Mesothelial cell of epicardium (in vitro differentiated cells): ENCODE measurements at places on chromosomes 4 and X.

DNA sequence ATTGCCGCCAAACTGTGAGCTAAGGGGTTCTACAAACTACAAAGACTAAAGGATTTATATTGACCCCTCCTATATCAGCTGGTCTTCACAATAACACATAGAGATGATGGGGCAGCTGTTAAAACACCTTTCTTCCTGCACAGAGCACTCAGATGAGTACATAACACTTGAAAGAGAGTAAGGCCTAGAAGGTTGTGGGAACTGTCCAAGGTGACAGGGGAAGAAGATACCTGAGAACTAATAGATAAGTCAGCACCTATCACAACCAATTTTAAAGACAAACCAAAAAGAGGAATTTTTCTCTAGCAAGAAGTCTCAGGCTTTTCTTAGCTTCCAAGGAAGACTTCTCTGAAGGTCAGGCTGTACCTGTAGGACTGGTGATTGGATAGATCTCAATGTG is 19.1 kb upstream of the CXCL6 start:
- no peak for DNase-seq

DNA sequence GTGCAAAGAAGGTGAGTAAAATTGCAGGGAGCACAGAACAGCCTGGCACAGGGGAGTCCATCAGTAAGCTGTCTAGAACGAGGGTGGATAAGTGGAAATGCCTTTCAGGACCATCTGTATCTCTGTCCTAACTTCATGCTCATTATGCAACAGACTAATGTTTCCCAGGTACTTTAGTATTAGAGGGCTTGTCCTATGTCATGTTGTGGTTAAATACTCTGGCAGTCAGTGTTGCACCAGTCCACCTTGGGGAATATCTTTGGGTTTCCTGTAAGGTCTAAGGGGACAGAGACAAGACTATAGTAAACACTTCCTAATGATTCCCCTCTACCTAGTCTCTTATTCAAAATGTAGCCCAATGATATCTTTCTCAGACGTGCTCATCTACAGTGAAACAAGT is 21.3 kb downstream of the NOCT start:
- no peak for DNase-seq

DNA sequence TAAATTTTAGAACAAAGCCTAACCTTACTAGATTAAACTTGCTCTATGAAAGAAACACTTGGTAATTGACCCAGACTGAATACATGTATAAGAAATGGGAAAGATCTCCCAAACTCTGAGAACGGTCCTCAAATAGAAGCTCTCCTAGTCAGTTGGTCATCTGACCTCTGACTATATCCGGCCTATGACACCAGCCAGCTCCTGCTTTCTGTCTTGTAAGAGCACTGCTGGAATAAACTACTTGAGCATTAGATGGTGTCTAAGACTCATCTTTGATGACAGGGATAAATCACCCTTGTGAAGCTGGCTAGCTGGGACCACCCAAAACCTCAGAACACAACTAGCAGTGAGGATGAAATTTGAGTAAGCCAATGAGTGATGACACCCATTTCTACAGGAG is 24.2 kb downstream of the LRIT3 start:
- DNase-seq: no peak

DNA sequence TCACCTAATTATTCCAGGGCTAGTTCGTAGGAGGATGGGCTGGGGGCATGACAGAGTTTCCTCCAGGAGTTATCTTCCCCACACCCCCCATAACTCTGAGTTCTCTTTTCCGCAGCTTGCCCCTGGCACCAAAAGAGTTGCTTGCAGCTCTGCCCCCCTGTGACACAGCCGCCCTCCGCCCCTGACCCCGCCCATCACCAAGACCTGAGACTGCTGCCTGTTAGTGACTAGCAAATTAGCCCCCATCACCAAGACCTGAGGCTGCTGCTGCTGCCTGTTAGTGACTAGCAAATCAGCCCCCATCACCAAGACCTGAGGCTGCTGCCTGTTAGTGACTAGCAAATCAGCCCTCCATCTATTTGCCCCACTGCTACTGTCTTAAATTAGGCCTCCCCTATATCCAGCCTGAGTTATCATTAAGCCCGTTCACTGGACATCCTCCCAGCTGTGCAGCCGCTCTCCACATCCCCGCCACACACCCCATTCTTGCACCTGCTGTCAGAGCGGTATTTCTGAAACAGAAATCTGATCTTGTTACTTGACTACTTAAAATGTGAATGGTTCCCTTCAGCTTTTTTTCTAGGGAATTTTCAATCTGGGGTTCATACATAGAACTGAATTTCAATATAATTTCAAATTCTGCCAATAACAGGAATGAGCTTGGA is 1.5 kb upstream of the PAPSS1 start:
- no peak for DNase-seq

DNA sequence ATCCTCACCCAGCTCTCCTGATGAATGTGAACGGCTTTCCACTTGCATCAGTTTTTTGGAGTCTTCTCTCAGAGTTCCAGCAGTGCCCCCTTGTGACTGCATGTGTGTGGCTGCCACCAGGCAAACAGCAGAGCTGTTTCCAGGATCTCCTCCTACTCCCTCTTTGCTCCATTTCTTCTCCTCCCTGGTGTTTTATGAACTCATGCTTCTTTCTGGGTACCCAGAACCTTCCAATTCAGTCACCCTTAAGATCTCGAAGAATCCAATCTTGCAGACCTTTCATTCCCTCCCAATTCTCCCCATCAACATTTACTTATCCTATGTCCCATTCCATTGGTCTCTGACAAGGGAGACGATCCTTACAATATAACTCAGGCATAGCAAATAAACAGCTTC is 6.8 kb upstream of the TCEANC start:
- peak; percentile 49 for DNase-seq

DNA sequence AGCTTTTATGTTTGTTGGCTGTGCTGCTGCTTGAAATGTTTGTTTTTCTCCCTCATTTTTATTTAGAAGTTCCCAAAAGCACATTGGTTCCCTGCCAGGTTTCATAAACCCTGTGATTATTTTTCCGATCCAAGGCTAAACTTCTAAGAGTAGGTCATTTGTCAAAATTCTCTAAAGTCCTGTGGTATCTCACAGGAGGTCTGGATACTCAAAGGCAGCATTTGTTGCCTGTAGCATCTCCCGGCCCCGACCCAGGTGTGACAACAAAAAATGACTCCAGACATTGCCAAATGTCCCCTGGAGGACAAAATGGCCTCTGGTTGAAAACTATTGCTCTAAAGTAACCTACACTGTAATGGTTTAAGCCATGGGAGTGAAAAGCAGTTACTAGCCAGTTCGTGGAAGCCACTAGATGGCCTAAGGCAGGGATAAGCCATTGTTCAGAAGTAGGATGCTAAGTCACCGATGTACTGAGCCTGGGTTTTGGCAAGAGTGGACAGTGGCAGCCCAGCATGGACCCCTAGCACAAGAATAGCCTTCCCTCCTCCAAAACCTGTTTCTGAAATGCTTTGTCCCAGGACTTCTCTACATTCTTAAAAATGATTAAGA is 256.1 kb downstream of the THOC2 start:
- DNase-seq: no peak

- DNase-seq: no peak
These were observed 96.0 kb upstream of the GUCY1A1 start for GRCh38 chr4:155570661-155571060.

DNA sequence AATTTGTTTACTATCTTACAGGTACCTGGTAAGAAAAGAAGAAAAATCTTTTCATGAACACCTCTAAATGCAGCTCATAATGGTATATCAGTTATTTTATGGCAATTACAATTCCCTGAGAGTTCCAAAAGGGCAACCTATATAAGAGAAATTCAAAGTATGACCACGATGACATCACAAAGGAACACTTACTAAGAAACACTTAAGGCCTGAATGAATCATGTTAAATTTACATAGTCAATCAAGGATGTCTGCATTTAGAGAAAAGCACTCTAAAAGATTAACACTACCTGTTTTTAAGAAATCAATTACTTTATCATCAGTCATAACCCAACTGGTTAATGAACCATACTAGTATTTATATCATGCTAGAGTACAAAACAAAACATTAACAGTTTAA is 63.9 kb downstream of the LCORL start:
- no peak for DNase-seq

DNA sequence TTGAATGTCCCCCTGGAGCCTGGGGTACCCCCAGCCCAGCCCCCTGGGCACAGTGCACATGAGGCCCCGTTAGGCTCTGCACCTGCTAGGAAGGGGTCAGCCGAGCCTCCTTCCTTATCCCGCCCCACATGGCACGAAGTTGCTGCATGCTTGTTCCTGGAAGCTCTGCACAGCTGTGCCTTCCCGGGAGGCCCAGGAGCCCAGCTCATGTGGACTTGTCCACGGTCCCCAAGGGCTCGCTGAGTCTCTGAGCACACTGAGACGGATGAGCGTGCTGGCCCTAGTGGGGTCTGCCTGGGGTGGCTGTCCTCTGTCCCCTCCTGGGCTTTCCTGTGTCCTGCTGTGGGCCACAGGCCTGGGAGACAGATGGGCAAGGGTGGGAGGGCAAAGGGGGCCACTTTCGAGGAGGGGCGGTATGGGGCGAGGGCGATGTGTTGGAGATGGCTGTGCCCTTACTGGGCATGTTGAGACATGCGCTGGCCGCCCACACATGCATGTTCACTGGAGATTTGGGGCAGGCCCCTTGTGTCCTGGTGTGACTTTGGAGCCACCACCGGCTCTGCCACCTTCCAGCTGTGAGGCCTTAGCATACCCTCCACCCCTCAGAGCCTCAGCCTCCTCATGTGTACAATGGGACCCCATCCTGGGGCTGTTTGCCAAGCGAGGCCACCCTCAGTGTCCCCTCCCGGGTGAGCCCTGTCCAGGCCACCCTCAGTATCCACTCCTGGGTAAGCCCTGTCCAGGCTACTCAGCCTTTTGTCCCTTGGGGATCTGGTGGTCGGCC is 237.6 kb downstream of the AFAP1 start:
- DNase-seq: no peak

DNA sequence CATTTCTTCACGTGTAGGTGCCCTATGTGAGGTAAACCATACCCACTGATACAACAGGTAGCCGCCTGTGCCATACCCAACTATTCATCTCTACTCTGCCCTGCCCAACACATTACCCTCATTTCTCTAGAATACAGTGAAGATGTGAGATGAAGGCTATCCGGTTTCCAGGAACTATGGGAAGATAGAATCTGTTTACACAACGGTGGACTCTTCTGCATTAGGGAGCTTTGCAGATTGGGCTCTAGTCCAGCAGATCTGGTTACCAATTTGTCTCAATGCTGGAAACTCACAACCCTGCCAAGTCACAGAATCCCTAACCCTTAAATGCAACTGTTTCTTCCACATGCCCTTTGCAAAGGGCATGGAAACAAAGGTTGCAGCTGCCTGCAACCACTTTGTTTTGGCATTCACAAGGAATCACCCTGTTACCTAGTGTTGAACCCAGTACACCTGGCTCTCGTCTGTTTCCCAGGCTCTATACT is 6.4 kb upstream of the SLAIN2 start:
- no peak for DNase-seq

GRCh38 chrX:150159537-150159936 is 203.6 kb upstream of the MAMLD1 start:
- DNase-seq: no peak

DNA sequence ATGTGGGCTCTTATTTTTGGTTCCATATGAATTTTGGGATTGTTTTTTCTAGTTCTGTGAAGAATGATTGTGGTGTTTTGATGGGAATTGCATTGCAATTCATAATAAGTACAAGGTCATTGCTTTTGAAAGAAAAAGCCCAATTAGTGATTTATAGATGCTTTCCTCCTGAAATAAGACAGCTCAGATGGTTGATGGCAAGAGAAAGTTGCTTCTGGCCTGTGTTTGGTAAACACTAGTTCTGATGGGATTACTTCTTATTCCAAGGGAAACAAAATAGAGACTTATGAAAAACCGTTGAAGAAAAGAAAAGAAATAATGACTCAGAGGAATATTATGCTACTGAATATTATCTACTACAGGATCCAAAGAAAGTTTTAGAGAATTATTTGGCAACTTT is 144.9 kb downstream of the SPANXA1 start:
- DNase-seq: no peak

DNA sequence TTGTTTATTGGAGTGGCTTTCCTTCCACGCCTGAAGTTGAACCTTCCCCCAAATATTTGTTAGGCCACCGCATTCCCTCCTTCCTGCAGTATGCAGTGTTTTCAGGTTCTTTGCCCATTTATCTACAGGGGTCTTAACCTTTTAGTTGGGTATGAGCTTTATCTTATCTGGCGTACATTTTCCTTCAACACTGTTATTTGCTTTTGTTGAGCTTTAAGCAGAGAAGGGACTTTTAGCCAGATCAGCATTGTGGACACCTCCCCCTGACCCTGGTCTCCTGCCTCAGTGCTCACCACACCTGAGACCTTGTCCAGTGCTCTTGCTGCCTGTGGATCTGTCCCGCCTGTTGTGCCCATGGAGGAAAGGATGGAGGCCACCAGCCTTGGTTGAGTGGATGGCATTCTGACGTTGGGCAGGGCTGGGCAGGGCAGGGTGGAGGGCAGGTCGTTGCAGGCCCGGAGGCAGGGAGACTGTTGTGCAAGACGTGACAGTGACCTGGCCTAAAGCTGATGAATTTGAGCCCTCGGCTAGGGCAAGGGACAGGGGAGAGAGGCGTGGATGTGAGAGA is 998 bp upstream of the DUSP9 start:
- no peak for DNase-seq

- DNase-seq: no peak
These were observed 7.0 kb upstream of the GABRA4 start for GRCh38 chr4:47000406-47000805.
